Uterus (tissue), 4 donors: ENCODE measurements at places on chromosomes 3 and 15. TPM values are rescaled to one million over a fixed set of nuclear protein-coding genes. Genes with fewer than 3 reads are reported as not detected.
A peak's percentile ranks its signal among the peaks of the same experiment; 100 is the strongest.

DNA sequence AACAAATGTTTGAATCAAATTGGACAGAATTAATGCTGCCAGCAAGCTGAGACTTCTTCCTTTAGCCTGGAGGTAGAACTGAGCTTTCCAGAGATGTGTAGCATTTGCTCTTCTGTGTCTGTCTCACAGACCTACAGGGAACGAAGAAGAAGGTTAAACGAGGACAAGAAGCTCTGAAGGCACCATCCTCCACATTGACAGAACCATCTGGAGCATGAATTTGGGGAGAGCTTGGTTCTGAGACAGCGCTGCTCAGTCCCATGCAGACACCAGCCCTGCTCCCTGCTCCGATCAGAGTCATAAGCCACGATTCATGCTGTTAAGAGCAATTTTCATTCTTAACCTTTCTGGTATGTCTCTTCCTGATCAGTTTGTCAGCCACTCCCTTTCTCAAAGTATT, 7.7 kb upstream of the KY start:
- DNase-seq, result no peak

DNA sequence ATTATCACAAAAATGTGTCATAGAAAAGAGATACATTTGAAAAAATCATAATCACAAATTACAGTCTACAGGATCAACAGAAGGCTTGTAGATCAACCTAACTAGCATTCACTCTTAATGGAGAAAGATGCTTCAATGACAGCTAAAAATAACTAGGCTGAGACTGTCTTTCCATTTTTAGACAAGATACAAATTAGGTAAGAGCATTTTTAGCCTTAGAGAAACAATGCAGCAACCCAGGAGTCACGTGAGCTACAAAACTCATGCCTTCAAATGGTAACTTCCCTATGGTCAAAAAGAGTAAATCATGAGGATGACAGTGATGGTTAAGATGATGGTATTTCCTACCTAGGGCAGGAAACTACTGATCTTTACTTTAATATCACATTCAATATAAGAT, 415.4 kb downstream of the MAGI1 start:
- no peak for DNase-seq

- no peak for DNase-seq
Observed at GRCh38 chr15:67779549-67780111, 45.7 kb upstream of the SKOR1 start.

DNA sequence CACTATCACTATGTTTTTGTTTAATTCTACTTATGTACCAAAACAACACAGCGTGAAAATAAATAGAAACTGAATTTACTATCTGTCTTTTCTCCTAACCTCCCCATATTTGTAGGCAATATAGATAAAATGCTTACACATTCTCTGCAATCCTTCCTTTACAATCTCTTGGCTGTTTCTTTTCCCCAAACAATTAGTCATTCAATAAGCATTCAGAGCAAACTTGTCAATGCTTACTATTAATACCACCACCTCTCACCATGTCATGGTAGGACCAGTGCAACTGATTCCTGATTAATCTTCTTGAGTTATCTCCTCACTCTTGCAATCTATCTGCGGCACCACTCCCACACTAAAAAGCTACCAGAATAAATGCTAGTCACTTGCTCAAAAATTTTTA, 74.0 kb upstream of the TTBK2 start:
- no peak for DNase-seq

GRCh38 chr3:113668015-113668414, 28.4 kb downstream of the USF3 start:
- DNase-seq, result no peak

- DNase-seq, result no peak
Observed at GRCh38 chr3:150323770-150324169, 84.3 kb upstream of the TSC22D2 start.

- no peak for DNase-seq
Observed at GRCh38 chr3:69433121-69433968, 47.5 kb upstream of the FRMD4B start.

DNA sequence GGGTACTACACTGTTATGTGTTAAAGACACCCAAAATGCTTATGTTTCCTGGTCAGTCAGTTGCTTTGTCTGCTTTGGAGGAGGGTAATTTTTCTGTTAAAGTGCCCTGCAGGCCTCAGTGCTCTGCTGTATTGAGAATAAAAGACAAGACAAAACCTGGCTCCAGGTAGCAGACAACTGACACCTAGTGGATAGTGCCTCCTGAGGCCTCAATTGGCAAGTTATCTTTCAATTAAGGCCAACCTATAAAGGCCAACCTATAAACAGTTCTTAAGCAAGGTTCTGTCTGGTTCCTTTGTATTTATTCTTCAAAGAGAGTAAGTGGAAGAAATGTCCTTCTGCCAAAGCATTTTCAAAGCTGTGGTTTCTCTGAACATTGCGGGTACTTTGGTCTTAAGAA, 773.8 kb downstream of the MECOM start:
- no peak for DNase-seq

DNA sequence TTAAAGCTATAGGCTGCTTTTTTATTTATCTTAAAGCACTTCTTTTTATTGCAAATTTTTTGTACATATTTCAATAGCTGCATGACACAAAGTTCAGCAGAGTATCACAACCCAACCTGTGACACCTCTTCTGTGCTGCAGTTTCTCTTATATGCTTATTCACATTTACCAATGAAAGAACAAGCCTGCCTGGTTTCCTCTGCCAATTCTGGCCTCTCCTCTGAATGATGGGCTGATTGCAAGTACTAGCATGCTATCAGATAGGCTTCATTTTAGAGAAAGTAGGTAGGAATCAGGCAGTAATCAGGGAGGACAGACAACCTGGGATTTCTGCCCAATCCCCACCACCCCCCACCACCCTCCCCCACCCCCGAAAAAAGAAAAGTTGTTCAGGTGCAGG, 26.6 kb downstream of the ACKR4 start:
- no peak for DNase-seq

GRCh38 chr3:188578576-188579363, 424.8 kb downstream of the LPP start:
- peak; percentile 81 for DNase-seq

Gene CADM2
- total RNA-seq, result 0.29 TPM

Gene MCF2L2
- 1.5 TPM for total RNA-seq

Gene BCL2A1
- total RNA-seq, result 0.97 TPM

Gene CHRNA7
- total RNA-seq, result 9.1 TPM

Gene NR1I2
- total RNA-seq, result 0.62 TPM

Gene RRP9
- 6.1 TPM for total RNA-seq

Gene RAB27A
- total RNA-seq, result 12.1 TPM

Gene SMAD3
- total RNA-seq, result 66.9 TPM

Gene ANKRD63
- total RNA-seq, result 0.52 TPM
